ENCODE measurements at places on chromosomes 7 and 10. TPM values are rescaled to one million over a fixed set of nuclear protein-coding genes. Genes with fewer than 3 reads are reported as not detected.

- peak; percentile 93 for DNase-seq
Measured at GRCh38 chr10:33509231-33509831, 174.9 kb upstream of the NRP1 start.

DNA sequence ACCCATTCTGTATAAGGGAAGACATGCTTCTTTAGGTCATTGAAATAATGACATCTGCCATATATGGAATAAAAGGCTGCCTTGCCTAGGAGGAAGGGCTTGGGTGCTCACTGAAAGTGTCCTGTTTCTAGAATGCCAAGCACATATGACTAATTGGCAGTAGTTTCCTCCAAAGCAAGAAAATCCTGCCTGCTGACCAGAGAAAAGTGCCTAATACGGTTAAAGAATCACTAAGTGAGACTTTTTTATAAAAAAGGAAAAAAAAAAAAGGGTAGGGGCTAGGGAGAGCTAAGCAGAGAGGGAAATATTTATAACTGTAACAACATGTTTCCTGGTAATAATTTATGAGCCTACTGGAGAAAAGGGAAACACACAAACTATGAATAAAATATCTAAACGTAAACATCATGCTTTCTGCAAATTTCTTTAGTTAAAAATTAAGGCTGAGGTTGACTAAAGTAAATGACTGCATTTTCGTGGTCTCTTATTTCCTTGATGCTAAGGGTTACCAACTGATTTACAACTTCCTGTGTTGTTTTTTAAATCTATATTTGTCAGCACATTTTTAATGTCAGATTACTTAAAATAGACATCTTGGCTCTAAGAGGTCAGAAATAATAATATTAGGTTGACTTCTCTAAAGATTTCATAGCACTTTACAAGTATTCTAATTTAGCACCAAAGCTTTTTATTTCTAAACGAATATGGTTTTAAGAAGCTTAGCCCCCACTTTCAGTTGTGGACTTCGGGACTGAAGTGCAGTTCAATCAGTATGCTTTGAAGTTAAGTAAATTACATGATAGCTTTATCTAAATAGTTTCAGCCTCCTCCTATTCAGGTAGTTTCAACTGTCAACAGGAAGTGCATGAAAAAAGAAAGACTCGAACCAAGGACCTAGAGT is 89.6 kb downstream of the CABCOCO1 start:
- DNase-seq: no peak

DNA sequence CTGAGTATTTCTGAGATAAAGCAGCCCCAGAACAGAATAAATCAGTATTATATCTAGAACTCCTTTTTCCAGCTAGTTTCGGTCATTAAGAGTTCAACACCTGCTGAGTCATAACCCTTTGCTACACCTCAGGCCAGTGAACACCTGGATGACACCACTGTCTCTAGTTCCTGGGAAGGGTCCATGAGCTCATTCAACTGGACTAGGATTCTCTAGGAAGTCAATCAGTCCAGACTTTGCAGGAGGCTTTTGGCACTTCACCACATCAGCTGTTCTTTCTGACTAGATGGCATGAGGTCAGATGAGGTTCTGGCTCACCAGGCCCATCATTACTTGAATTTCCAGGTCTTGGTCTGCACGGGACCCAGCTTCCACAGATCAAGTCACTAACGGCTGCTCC is 11.7 kb downstream of the SLC39A12 start:
- DNase-seq: no peak

GRCh38 chr7:148368562-148368961 is 222.0 kb upstream of the C7orf33 start:
- DNase-seq: no peak

- DNase-seq: peak; percentile 39
Measured at GRCh38 chr10:132248455-132249225, 59.1 kb downstream of the STK32C start.

GRCh38 chr10:111127081-111127848 is 50.4 kb downstream of the ADRA2A start:
- no peak for DNase-seq

GRCh38 chr10:129258283-129258923 is 208.6 kb upstream of the MGMT start:
- peak; percentile 34 for DNase-seq

GRCh38 chr7:43758822-43759683 is 573 bp downstream of the BLVRA start:
- DNase-seq: peak; percentile 47

Gene AMZ1
- total RNA-seq: not detected

Gene NEBL
- 4.4 TPM for total RNA-seq
